Panc1 (cell line): ENCODE measurements at places on chromosomes 11 and 22. TPM values are rescaled to one million over a fixed set of nuclear protein-coding genes. Genes with fewer than 3 reads are reported as not detected.

The MLC1 gene
- not detected for total RNA-seq

The ZNRF3 gene
- 7.3 TPM for total RNA-seq

The PGA5 gene
- not detected for total RNA-seq

The IRAG1 gene
- 0.21 TPM for total RNA-seq

The NXPE4 gene
- total RNA-seq: not detected

The HEPACAM gene
- total RNA-seq: not detected

The ELP4 gene
- total RNA-seq: 17.2 TPM

The NLRP14 gene
- total RNA-seq: 0.08 TPM

The MUC6 gene
- total RNA-seq: 0.49 TPM

The OR51G2 gene
- total RNA-seq: not detected

The RBMXL2 gene
- 0.10 TPM for total RNA-seq

The TMEM134 gene
- 65.0 TPM for total RNA-seq

The BLID gene
- total RNA-seq: 0.41 TPM

The PHLDA2 gene
- 195 TPM for total RNA-seq

The ZNF280B gene
- total RNA-seq: 0.10 TPM

The KIF18A gene
- total RNA-seq: 20.8 TPM

The PGA3 gene
- total RNA-seq: not detected

The AP2A2 gene
- total RNA-seq: 123 TPM

The GVQW3 gene
- 3.2 TPM for total RNA-seq

The NLRP6 gene
- 0.59 TPM for total RNA-seq

The KCNQ1 gene
- total RNA-seq: 1.0 TPM

The CENPM gene
- 39.8 TPM for total RNA-seq

The SPCS2 gene
- total RNA-seq: 242 TPM

The OR51B2 gene
- not detected for total RNA-seq

The C11orf21 gene
- 0.31 TPM for total RNA-seq

The NFAM1 gene
- 0.41 TPM for total RNA-seq

The HBG2 gene
- 6.5 TPM for total RNA-seq

The SNX32 gene
- not detected for total RNA-seq

The DRD2 gene
- 5.3 TPM for total RNA-seq

The RRM1 gene
- total RNA-seq: 143 TPM

The SEC14L2 gene
- 10.7 TPM for total RNA-seq

The ART1 gene
- total RNA-seq: not detected

The ACCS gene
- 38.0 TPM for total RNA-seq

The PDGFB gene
- 78.0 TPM for total RNA-seq

The DEUP1 gene
- not detected for total RNA-seq

The TRPM5 gene
- total RNA-seq: 0.08 TPM

The FGF19 gene
- not detected for total RNA-seq

The NOX4 gene
- total RNA-seq: not detected

The NAP1L4 gene
- 274 TPM for total RNA-seq

The CARD10 gene
- total RNA-seq: 43.1 TPM

The RAB36 gene
- 4.1 TPM for total RNA-seq

The ACTN3 gene
- total RNA-seq: 0.13 TPM

The FIBIN gene
- total RNA-seq: not detected

The FLRT1 gene
- 0.51 TPM for total RNA-seq

The TCN2 gene
- total RNA-seq: 2.4 TPM

The CHST1 gene
- not detected for total RNA-seq

The LRRC56 gene
- total RNA-seq: 9.8 TPM

The ARHGAP8 gene
- 9.2 TPM for total RNA-seq

The GAB4 gene
- total RNA-seq: not detected

The CRYBA4 gene
- total RNA-seq: not detected

The C11orf16 gene
- 0.15 TPM for total RNA-seq
